Myocyte (in vitro differentiated cells): ENCODE measurements at places on chromosomes 3 and 15.

- DNase-seq: no peak
Measured at GRCh38 chr15:83720468-83720867, 66.5 kb downstream of the ADAMTSL3 start.

GRCh38 chr3:100073714-100074307 is 40.5 kb downstream of the FILIP1L start:
- no peak for DNase-seq

DNA sequence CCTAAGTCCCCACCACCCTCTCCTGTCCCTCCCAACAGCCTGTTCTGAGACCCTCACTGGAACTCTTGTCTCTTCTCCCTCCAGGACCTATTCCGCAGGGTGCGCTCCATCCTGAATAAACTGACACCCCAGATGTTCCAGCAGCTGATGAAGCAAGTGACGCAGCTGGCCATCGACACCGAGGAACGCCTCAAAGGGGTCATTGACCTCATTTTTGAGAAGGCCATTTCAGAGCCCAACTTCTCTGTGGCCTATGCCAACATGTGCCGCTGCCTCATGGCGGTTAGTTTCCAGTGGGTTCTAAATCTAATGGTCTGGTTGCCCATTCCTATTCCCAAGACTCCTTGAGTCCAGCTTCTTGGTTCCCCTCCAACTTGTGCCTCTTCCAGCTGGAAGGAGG is 9.3 kb downstream of the EIF4G1 start:
- DNase-seq: no peak

DNA sequence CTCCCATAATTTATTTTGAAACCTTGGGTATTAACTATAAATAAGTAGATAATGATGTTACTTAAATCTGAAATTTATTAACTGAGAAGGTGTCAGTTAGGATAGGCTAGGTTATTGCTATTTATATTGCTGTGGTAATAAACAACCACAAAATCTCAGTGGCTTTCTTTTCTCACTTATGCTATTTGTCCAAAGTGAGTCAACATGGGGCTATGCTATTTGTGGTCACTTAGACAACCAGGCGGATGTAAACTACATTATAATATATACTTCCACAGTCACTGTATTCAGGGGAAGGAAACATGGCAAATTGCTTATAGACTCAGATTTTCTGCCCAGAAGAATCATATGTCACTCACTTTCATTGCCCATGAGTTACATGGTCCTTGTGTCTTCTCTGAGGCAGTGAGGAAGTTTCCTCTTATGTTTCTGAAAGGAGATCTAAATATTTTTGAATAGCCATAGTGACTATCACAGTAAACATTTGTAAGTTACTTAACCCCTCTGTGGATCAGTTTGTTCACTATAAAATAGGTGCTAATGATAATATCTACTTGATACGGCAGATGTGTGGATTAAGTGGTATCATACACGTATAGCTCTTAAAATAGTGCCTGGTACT is 19.8 kb downstream of the HMG20A start:
- DNase-seq: peak; percentile 80

- no peak for DNase-seq
Measured at GRCh38 chr3:178288074-178288473, 248.2 kb upstream of the KCNMB2 start.

GRCh38 chr15:26967719-26968269 is 3.2 kb upstream of the GABRG3 start:
- DNase-seq: no peak

DNA sequence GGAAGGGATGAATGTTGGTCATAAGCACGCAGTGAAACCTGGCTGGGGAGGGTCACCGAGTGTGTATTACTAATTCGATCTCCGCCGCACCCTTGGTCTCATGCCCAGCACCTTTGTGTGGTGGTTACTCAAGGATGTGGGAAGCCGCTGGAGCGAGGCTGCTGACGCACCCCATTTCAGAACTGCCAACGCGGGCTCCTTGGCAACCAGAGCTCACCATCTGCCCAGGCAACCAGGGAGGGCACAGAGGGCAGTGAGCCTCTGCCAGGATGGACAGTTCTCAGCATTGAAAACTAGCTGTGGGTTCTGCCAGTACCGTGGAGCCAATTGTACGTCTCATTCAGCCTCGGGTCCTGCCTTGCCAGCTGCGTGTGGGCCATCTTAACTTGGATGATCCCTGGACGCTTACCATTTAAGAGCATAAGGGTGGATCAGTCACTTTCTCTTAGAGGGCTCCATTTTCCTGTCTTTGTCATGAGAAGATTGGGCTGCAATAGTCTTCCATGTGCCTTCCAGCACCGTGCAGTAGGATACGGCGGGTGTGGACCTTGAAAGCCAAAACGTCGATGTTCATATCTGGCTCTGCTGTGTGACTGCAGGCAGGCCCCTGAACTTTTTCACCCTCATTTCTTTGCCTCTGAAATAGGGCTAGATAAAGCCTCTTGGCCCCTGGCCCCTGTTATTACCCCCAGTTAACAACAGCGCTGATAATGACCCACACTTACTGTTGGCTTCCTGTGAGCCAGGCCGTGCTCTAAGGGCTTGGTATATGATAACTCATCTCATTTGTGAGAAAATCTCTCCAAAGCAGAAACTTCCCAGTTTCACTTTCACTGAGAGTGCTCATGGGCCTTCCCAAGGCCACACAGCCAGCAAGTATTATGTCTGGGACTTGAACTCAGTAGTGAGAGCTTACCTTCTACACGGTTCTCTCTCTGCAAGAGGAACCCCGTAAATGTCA is 238.8 kb downstream of the OPA1 start:
- no peak for DNase-seq

- peak; percentile 48 for DNase-seq
Measured at GRCh38 chr15:71051539-71051938, 63.7 kb upstream of the THSD4 start.

- DNase-seq: no peak
Measured at GRCh38 chr3:38726751-38727150, 77.3 kb upstream of the SCN5A start.

DNA sequence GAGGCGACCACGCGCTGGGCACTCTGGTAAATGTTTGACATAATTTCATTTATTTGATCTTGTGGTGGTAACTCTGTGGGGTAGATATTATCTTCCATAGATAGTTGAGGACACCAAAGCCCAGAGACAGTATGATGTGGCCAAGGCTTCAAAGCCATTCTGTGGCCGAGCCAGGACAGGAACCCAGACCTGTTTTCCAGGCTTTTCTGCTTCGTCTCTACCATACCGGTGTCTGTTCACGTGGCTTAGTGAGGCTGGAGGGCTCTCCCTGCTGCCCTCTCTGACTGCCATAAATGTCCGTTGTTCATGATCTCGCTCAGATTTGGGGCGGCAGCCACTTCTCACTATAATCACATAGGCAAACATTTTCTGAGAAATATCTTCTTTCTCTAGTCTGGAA is 134.7 kb downstream of the PEX5L start:
- DNase-seq: no peak

DNA sequence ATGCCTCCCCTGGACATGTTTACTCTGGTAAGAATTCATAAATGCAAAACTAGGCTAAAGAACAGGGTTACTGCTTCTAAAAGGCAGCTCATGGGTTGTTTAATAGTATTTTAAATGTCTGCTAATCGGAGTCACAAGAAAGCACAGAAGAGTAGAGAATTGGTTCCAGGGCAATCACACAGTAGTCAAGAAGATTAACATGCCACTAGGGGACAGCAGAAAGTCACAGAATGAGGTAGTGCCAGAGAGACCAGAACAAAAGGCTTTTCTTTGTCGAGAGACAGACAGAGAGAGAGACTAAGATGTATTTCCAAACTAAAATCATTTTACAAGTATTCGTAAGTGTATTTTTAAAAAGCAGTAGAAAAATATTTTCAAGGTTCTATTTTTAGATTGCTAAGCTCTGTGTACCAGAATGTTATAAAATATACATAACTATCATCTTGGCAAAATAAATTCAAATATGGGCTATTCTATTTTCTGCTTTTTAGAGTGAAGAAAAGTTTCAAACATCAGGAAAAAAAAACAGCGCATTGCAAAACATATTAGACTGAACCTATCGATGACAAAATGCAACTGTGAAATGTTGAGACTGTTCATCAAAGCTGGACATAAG is 78.3 kb upstream of the CDIN1 start:
- peak; percentile 80 for DNase-seq

DNA sequence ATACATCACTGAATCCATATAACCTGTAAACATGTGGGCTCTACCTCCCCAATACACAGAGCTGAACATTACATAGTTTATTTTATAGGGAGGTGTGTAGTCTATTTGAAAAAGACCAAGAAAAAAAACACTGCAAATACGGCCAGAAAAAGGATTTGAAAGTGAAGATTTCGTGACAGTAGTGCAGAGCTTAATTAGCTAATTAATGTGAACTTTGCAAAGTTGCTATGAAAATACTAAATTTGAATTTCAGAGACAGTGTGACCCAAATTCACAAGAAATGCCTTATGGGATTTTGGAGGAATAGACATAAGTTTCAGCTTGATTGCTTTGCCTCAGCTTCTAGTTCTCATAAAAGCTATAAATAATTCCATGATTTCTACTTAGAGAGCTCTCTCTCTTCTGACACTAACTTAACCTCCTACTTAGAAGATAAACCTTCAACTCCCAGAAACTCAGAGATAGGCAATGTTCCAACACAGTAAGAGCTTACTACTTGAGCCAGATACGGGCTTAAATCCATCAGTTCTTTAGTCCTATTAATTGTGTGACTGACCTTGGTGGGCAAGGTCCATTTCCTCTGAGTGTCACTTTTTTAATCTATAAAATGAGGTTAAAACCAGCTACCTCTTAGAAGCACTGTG is 87.3 kb upstream of the THBS1 start:
- DNase-seq: no peak

DNA sequence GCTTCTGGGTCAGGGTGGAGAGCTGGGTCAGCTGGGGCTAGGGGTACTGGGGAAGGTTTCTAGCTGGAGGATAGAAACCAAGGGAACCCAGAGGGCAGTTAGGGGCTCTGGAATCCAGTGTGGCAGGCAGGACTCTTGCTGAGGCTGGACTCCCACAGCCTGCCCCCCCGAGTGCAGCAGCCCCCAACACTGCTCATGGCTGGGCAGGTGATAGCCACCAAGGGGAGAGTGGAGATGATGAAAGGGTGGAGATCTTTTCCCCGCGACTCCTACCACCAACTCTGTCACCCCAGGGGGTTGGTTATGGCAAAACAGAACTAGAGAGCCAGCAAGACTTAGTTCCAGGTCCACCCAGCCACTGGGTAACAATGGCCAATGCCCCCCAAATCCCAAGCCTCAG is 16.9 kb upstream of the LINGO1 start:
- DNase-seq: no peak

- DNase-seq: no peak
Measured at GRCh38 chr15:76073554-76073953, 13.8 kb downstream of the TMEM266 start.

- DNase-seq: peak; percentile 82
Measured at GRCh38 chr3:126100634-126101301, 16.8 kb upstream of the SLC41A3 start.

GRCh38 chr15:72242775-72243370 is 11.9 kb upstream of the PKM start:
- DNase-seq: no peak

GRCh38 chr3:152626226-152626625 is 208.7 kb upstream of the P2RY1 start:
- no peak for DNase-seq

DNA sequence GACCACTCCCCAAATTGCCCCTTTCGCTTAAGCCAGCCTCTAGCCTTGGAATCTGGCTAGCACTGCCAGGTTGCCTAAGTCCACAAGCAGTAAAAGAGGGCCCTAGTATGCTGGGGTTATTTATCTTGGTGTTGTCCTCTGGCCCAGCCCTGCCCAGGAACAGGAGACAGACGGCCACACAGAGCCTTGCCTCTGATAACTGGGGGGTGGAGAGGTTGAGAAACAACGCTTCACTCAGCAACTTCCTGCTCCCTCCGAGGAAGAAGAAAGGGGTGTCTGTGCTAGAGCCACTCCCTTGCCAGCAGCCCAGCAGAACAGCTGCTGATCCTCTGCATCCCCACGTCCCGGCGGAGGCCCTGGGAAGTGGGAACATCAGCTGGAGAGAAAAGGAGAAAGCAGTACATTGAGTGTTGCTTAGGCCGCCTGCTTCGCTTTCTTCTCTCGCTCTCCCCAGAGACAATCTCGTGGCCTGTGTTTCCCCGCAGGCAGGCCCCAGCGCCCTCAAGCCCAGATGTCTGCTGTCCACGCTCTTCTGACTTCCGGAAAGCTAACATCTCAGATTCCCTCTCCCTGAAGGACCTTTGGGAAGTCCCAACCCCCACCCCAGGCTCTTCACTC is 22.6 kb upstream of the C3orf70 start:
- DNase-seq: peak; percentile 72

- peak; percentile 53 for DNase-seq
Measured at GRCh38 chr3:119352863-119353527, 58.8 kb downstream of the ARHGAP31 start.

- no peak for DNase-seq
Measured at GRCh38 chr3:87361956-87362355, 85.6 kb upstream of the POU1F1 start.

DNA sequence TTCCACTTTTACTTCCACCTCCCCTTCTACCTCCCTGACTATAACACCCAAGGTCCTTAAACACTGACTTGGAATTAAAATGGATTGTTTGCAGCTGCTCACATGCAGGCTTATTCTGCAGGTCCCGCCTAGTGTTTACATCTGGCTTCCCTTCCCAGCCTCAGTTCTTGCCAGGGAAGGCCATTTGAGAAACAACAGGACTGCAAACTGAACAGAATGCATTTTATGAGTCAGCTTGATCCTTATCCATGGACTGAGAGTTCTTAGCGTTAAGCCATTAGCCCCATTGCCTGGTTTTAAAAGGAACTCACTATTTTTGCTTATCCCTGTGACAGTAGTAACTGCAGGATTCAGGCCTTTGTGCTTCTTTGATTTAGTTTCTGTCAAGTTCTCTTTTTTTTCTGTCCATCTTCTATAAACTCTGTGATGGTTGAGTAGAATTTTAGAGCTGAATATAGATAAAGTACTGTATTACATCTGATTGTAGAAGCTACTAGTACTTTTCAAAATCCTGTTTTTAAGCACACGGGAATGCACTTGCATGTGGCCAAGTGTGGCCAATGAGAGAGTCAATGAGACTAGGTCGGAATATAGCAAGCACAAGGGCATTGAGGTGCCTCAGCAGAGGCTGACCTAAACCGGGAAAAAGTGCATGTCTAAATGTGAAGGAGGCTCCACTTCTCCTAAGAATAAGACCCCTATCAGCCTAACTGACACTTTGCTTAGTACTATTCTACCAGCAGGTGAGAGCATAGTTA is 106.4 kb downstream of the TUSC7 start:
- DNase-seq: peak; percentile 3

DNA sequence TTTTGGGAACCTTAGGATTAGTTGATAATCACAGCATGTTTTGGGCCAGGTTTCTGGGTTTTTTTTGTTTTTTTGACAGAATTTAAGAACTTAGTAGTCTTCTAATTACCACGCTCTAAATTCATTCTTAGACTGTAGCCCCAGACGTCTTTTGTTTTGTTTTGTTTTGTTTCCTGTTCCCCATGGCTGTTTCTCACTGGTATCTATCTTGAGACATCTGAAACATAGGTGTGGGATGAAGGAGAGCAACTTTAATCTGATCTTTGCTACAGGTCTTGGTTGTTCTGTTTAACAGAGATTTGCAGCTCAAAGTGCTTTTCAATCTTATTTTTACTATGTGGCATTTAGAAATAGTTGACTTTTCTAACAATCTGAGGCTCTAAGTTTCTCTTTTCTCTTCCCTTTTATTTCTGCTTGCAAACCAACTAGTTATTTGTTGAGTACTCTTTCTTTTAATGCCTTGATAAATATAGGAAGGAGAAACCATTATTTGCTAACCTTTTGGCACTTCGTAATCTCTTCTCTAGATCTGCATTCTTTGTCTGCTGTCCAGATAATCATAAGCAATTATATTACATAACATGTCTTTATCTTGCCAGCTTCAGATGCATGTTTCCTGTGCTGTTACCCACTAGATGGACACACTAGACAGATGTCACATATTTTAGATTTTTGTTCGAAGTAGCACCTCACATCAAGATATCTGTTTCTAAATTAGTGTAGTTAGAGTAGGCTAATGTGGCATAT is 40.9 kb downstream of the FBXL2 start:
- no peak for DNase-seq
